Upper lobe of right lung (tissue), 1 donor: ENCODE measurements at places on chromosomes 11 and 22. TPM values are rescaled to one million over a fixed set of nuclear protein-coding genes. Genes with fewer than 3 reads are reported as not detected.
A peak's percentile ranks its signal among the peaks of the same experiment; 100 is the strongest.

DNA sequence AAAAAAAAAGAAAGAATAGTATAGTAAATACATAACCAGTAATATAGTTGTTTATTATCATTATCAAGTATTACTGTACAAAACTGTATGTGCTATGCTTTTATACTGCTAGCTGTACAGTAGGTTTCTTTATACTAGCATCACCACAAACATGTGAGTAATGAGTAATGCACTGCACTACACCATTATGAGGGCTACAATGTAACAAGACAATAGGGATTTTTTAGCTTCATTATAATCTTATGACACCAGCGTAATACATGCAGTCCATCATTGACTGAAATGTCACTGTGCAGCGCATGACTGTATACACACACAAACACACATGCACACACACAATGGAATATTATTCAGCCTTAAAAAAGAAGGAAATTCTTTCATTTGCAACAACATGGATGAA is 111.5 kb upstream of the ZBED5 start:
- no peak for DNase-seq

GRCh38 chr11:39374963-39375698 is 2084.3 kb downstream of the LRRC4C start:
- no peak for DNase-seq

The KRTAP5-9 gene
- not detected for total RNA-seq

DNA sequence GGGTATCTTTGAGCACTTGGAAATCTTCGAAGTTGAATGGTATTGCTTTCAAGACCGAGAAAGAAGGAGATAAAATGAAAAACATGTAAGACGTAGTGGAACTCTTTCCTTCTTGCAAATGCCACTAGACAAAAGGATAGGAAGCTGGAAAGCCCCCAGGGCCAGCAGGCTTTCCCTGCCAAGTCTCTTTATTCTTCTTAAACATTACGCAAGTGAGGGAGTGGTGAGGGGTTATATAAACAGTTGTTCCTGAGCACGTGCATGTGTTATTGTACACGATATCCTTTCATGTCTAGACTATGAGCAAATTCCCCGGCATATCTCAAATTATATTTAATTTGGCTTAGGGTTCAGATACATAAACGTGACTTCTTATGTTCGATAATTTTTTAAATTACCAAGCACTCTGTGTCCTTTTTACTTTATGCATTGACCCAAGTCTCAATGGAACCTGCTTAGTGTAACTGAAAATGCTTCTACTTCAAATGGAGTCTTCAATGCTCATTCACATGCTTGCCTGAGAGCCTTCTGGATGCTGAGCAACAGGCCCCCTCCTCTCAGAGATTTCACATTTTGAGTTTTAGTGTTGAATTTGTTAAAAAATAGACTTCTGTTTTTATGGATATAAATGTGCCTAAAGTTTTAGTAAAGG is 59.0 kb downstream of the PPP2R1B start:
- no peak for DNase-seq

- DNase-seq: no peak
Measured at GRCh38 chr11:126756421-126756820, 244.1 kb downstream of the KIRREL3 start.

DNA sequence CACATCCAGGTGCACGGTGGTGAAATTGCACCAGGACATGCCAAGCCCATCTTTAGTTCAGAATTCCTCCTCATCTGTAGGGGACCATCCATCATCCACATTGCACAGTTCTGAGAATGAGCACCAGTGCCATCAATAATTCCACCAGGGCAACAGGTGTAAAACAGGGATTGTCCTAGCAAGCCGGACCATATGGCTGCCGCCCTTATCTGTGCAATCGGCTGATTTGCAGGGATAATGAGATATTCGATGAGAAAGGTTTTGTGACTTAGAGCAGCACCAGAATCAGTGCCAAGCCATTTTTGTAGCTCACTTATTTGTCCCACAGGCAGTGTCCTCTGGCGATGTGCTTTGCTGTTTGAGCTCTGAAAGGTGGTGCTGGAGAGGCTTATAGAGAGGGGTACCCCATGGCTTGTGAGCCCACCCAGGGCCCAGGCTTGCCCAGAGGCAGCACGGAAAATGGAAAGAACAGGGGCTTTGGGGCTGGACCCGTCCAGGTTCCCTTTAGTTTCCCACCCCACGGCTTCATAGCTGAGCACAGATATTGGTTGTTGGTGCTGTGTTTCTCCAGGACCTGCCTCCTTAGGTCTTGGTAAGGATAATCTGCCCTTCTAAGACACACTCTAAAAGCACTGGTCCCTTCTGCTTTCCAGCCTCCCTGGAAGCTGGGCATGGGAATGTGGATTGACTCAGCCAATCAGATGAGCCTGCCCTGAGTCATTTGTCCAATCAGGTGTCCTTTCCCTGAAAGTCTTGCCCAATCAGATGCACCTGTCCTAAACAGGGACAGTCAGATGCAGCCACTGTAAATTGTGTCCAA is 84.0 kb upstream of the SHANK2 start:
- peak; percentile 43 for DNase-seq

- DNase-seq: no peak
Measured at GRCh38 chr11:122773781-122774266, 64.5 kb upstream of the CRTAM start.

The PLEKHA7 gene
- 43.6 TPM for total RNA-seq

DNA sequence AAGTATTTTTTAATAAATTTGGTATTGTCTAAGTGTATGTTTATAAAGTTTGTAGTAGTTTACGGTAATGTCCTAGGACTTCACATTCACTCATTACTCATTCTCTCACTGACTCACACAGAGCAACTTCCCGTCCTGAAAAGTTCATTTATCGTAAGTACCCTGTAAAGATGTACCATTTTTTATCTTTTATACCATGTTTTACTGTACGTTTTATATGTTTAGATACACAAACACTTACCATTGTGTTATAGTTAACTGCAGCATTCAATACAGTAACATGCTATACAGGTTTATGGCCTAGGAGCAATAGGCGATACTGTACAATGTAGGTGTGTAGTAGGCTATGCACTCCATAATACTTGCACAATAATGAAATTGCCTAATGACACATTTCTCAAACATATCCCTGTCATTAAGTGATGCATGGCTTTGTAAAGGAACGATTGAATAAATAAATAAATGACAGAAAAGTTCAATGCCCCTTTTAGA is 12.5 kb upstream of the CARD18 start:
- DNase-seq: no peak

- peak; percentile 95 for DNase-seq
Measured at GRCh38 chr11:65606876-65607613, 7.0 kb downstream of the MAP3K11 start.

The JAM3 gene
- 26.9 TPM for total RNA-seq

The GRAMD1B gene
- total RNA-seq: 4.8 TPM

GRCh38 chr22:30824096-30824495 is 129.4 kb downstream of the OSBP2 start:
- peak; percentile 40 for DNase-seq

The RASD2 gene
- total RNA-seq: 4.1 TPM

GRCh38 chr22:28955817-28956216 is 72.4 kb downstream of the ZNRF3 start:
- DNase-seq: no peak

The IGLL1 gene
- not detected for total RNA-seq

- DNase-seq: no peak
Measured at GRCh38 chr22:30400159-30400558, 3.3 kb downstream of the SEC14L2 start.

GRCh38 chr22:23529166-23530103 is 50.7 kb downstream of the IGLL1 start:
- peak; percentile 30 for DNase-seq
